GM19239 (cell line): ENCODE measurements at places on chromosomes 2 and 18.
A peak's percentile ranks its signal among the peaks of the same experiment; 100 is the strongest.

- no peak for DNase-seq
These were observed 10.8 kb downstream of the EMILIN2 start for GRCh38 chr18:2857491-2858131.

DNA sequence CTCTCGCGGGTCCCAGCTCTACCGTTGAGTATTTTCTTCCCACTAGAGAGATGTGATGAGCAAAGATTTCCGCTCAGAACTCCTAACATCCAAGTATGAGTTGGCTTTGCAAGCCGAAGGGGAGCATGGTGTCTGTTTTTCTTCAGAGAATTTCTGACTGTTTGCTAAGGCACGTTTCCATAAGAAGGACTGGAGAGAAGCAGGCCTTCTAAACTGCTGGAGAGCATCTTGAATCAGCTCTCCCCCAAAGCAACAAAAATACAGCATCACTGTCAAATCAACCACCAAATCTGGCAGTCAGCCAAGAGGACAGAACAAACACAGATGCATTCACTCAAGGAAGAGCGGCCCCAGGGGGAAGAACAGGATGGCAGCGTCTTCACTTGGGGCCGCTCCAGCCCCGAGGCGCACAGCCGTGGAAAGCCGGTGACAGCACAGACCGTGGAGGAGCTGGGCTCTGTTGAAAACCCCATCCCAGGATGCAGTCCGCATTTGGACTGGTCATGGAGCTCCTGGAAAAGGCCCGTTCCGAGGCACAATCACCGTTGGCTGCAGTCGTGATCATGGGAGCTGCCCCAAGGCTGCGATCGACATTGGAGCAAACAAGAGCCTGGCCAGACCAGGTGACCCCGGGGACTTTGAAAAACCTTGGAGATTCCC is 101.4 kb downstream of the NFATC1 start:
- no peak for DNase-seq

GRCh38 chr2:176446718-176447414 is 177.6 kb downstream of the MTX2 start:
- DNase-seq, result no peak

GRCh38 chr2:66305718-66306117 is 129.2 kb upstream of the MEIS1 start:
- DNase-seq, result no peak

DNA sequence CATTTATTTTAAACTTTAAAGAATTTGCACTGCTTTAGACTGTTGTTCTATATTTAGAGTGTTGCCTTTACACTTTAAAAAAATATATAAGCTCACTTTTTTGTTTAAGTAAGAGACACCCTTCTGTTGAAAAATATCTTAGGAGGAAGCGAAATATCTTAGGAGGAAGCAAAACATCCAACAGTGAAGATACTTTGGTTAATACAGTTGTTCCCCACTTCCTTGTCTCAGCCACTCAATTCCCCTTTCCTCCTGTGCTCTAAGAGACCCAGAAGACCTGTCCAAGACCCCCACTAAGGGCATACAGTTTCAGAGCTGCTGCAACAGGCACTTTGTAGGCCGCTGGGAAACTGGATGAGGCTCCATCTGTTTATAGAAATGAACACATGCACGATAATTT is 5.7 kb downstream of the SERPINB8 start:
- DNase-seq, result no peak

DNA sequence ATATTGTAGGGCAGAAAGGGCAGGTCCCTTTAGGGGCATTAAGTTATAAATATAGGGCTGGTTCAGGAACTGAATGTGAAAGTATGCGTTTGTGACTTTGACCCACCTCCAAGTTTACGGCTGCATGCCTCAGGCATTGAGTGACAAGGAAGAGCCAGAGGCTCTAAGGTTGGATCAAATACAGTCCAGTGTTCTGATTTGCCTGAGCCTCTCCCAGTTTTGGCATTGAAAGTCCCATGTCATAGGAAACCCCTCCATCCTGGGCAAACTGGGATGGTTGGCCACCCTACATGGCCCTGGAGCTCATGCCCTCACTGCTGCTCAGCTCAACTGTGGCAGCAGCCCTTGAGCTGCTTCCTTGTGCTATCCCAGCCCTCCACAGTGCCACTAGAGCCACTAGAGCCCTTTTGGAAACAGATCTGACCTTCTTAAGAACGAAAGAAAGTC is 29.9 kb downstream of the HK2 start:
- DNase-seq, result no peak

DNA sequence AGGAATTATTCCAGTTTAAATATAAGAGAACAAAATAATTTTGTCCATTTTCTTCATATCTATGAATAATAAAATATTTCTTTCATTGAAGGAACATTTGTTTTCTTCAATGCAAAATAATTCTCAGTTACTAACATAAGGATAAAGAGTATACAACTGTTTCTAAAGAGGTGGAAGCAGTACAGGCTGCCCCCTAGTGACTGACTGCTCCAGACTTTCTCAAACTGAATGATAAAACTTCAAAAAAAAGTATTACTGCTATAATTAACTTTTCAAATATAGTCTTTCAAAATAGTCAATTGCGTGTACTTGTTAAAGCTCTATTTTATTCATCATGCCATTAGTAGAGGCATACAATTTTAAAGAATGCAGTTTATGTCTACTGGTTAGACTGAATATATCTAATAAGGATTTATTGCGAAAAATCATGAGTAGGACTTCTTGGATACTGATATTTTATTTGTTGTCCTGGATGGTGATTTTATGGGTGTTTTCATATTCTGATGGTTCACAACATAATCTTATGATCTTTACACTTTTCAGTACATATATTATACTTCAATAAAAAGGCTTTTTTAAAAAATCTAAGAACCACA is 100.1 kb downstream of the WDPCP start:
- DNase-seq, result no peak

- no peak for DNase-seq
These were observed 82.5 kb upstream of the ARL4C start for GRCh38 chr2:234579231-234579962.

DNA sequence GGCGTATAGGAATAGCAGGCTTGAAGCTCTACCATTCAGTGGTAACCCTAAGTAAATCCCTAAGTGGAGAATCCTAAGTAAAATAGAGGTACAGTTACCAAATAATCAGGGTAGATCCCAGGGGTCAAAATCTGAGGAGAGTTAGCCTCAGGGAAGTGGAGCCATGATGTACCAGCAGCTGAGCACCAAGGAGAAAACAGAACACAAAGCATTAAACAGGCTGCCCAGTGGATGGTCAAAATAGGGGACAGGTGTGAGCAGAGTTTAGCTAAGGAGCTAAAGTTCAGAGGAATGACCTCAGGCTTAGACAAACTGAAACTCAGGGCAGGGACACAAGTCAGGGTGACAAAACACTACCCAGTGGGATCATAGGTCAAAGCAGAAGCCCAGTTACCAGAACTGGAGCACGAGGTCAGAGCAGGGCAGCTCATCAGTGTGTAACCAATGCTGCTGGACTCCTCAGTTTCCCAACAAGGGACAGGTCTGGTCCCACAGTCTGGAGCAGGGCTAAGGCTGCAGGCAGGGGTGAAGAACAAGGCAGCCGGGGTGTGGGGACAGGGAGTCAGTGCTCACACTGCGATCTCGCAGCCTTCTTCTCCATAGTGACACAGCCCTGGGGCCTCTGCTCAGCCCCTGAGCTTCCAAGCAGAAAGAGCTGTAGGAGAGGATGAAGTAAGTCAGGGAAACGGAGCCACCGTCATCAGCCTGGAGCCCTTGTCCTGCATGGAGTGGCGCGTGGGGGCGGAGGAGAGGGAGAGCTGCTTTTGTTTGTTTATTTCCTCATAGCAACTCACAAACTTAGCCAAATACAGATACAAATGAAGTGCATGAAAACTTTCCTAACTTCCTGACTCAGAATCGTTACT is 264.0 kb downstream of the MREG start:
- DNase-seq, result no peak

GRCh38 chr2:29115797-29116781 is 874 bp downstream of the CLIP4 start:
- peak; percentile 47 for DNase-seq

GRCh38 chr2:641872-642815 is 35.1 kb downstream of the TMEM18 start:
- no peak for DNase-seq

- DNase-seq, result no peak
These were observed 101.3 kb upstream of the ETAA1 start for GRCh38 chr2:67295851-67296250.

- no peak for DNase-seq
These were observed 118.7 kb downstream of the SPTBN1 start for GRCh38 chr2:54574860-54575247.

GRCh38 chr18:37930640-37931039 is 365.0 kb upstream of the CELF4 start:
- DNase-seq, result no peak

DNA sequence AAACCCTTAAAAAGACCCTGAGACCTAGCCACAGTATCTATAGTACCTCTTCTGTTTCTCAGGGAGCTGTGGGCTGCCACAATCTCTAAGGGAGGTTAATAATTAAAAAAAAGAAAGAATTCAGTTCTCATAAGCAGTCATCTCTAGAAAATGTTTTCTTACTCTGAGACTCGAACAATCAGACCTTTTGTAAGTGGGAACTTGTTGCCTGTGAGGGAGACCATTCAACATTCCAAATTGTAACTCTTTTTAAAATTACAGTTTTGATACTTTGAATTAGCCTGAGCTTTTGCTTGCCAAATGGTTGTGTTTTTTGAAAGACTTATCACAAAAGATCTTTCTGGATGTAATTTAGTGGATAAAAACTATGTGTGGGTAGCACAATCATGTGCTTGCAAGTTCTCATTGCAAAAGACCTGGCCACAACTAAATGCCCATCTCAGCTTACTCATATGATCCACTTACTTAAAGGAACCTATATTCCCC is 33.3 kb downstream of the IL1R2 start:
- peak; percentile 53 for DNase-seq

DNA sequence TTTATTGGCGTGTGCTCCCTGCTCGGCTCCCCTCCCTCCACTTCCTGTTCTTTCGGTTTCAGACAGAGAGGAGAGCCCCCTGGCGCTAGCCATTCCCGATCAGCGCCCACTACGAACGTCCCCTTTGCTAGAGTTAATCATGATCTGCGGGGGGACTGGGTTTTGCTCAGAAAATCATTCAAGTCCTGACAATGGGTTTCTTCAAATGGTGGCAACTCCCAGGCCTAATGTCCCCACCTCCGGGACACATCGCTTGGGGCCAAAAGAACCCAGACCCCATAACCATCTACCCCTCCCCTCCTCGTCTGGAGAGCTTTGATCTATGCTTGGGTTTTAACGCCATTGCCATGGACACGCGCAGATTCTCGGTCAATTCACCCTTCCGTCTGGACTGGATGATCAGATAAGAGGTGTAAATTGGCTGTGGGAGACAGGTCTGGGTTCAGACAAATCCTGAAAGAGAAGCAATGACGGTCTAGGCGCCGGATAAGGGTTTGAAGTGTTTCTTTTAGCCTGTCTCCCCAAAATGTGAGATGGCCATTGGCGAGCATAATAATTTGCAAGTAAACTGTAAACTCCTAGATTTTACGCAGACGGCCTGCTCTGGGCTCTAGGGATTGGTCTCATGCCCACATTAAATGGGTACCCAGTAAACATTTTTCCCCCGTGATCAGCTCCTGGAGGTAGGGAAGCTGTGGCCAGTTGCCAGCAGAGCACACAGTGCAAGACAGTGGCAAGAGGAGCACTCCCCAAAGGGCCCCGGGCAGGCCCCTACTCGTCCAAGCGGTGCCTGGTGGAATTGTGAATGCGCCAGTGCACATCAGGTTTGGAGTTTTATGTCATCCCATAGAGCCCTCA is 4.7 kb downstream of the NRP2 start:
- DNase-seq, result no peak
